ENCODE measurements at places on chromosomes 3 and 15.

- no peak for DNase-seq
Measured at GRCh38 chr15:26660241-26660640, 112.6 kb downstream of the GABRB3 start.

DNA sequence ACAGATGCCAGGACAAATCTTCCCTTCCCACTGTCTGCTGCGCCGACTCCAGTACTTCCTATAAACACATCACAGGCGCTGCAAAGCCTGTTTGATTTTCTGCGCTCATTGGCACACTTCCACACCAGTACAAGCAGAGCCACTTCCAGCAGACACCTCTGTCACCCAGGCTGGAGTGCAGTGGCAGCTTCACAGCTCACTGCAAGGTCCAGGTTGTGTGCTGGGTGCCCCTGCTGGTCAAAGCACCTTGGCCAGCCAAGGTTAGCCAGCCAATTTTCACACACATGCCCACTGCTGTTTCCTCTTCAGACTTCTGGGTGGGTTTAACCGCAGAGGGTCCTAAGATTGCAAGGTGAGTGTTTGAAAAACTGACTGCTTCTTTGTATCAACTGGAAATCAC, 4.9 kb downstream of the CHDH start:
- no peak for DNase-seq

DNA sequence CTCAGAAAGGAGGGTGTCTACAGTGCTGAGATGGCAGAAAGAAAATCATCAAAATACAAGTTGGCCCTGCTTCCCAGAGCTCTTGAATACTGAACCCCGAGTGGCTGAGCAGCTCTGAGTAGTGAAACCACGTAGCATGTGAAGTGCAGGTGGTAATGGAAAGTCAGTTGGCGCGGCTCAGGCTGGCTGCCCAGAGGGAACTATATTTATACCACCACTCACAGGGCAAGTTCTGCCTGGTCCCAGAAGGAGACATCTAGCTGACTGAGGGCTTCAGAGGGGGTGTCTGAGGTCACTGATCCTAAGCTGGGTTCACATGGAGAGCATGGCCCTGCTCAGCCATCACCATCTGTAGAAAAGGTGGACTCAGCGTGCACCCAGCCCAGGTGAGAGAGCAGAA, 129.6 kb upstream of the AGBL1 start:
- DNase-seq = no peak

- no peak for DNase-seq
Measured at GRCh38 chr3:194269610-194270145, 81.5 kb downstream of the CPN2 start.

- no peak for DNase-seq
Measured at GRCh38 chr3:58366699-58367098, 34.0 kb downstream of the PXK start.

GRCh38 chr3:11562277-11562881, 81.3 kb downstream of the VGLL4 start:
- DNase-seq = no peak

DNA sequence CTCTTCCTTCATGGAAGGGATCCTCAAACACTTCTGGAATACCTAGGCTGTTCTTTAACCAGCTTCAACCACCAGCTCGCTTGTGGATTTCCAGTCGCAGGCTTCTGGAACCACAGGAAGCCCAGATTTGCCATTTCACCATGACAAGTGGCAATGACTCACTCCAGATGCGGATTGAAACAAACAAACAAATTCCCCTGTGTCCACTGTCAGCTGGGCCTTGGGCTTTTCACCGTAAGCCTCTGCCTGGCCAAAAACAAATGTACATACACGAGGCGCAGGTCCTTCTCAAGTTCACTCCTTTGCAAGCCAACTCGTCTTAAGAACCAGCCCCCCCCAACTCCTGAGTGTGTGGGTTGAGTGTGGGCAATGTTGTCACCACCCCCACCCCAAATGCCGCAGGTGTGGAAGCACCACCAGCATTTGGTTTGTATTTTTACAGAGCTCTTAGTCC, 8.8 kb downstream of the BCL6 start:
- DNase-seq = no peak

DNA sequence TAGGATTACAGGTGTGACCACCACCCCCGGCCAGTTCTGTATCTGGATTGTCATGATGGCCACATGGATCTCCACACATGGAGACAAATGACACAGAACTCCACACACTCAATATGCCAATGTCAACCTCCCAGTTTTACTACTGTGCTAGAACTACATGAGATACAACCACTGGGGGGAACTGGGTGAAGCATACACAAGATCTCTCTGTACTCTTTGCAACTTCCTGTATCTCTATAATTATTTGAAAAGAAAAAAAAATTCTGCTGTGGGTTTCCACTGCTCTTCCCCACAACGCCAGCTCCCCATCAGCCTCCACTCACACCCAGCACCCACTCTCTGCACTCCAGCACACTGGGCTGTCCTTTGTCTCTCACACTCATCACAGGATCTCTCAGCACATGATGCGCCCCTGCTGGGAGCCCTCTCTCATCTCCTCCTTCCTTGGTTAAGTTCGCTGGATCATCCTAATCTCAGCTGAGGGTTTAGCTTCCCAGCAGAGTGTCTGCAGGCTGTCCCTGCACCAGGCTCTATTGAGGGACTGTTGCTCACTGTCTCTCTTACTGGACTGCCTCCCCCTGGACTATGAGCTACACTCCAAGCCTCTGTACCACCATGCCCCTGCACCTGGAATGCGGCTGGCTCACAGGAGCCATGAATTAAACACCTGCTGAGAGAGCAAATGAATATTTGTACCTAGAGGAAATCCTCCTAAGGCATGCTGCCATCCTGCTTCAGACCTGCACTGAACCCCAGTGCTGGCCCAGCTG, 10.7 kb upstream of the RAB43 start:
- no peak for DNase-seq

GRCh38 chr3:11901286-11901875, 54.7 kb upstream of the TAMM41 start:
- DNase-seq = no peak

DNA sequence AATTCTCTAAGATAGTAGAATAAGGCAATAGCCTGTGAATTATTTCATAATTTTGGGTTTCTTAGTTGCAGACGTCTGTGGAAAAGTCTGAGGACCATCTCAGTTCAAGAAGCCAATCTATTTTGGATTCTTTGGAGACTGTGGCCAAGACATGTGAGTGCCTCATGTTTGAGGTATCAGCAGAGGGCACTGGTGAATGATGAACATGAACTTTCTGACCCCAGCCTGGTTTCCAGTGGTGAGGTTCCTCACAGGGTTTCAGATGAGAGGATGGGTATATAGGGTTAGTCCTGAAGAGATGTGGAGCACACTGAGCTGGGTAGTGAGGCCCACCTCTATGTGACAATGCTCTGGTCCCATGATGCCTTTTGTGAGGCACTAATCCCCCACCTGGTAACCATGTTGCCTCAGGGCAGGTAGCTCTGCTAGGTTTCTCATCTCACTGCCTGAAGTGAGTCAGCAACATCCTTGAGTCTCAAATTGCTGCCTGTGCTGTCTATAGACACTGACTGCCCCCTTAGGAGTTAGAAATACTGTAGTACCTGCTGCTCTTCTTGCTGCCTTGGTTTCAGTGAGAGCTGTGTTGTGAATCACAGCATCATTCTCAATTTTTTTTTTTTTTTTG, 32.3 kb downstream of the C3orf62 start:
- DNase-seq = no peak

DNA sequence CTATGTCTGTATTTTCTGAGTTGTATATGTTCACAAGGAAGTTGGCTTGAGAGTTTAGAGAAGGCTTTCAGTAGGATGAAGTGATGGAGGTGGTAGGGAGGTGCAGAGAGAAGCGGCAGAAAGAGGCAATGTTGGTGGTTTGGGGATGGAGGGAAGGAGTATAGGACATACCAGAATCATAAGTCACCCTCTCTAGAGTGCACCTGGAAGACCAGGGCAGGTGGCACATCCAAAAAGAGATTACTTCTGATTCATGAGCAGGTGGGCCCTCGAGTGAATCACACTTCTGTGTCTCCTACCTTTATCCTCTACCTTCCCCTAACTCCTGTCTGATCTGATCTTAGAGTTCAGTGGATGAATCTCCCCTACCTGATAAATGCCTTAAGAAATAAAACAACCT, 41.8 kb upstream of the MRPL3 start:
- no peak for DNase-seq

DNA sequence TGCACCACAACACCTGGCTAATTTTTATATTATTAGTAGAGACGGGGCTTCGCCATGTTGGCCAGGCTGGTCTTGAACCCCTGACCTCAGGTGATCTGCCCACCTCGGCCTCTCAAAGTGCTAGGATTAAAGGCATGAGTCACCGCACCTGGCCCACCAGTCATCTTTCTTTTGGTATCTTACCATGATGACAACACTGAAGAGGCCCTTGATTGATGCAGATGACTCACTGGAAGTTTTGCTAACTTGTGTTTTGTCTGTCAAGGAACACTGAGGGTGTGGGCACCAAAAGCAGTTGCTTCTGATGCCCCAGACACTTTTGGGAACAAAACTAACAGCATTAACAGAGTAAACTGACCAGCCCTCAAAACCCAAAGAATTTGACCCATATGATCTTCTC, 88.3 kb downstream of the MYO5A start:
- DNase-seq = no peak

- DNase-seq = no peak
Measured at GRCh38 chr3:69716119-69716518, 23.1 kb upstream of the MITF start.

DNA sequence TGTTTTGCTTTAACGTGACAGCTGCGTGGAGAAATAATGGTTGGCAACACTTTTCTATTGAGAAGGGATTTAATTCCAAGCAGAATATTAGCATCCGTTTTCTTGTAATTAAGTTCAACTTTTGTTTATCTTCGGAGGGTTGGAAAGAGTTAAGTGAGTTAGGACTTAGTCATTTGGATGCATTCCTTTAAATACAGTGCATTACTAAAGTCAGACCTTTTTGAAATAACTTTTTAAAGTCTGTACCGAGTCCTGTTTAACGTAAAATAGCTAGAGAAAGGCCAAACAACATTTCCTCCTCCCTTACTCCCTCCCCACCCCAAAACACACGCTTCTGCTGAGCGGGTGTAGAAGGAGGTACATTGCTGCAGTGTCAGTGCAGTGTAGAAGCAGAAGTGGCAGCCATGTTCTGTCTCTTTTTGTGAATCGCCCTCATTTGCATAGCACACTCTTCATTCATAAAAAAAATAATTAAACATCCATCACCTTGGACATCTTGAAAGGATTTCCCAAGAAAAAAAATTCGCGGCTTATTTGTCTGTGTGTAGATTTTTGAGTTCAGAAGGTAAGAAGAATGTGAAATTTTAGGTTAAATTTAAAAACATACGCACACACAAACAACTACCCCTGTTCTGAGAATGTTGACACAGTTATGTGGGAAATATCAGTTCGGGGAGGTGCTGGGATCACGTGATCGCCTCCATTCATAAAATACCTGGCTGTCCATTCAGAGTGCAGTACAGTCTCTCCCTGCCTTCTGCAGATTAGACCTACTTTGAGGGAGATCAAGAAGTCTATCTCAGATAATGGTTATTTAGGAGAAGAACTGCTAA, 1.6 kb downstream of the SPRED1 start:
- DNase-seq = no peak

GRCh38 chr3:166060789-166061479, 223.7 kb upstream of the BCHE start:
- DNase-seq = no peak

GRCh38 chr3:37124435-37124834, 49.9 kb downstream of the LRRFIP2 start:
- DNase-seq = no peak

- no peak for DNase-seq
Measured at GRCh38 chr3:122913539-122914100, 113.9 kb downstream of the SEMA5B start.

GRCh38 chr15:70197945-70198361, 100.2 kb upstream of the TLE3 start:
- DNase-seq = no peak

GRCh38 chr3:148208975-148209374, 488.7 kb upstream of the AGTR1 start:
- DNase-seq = no peak

DNA sequence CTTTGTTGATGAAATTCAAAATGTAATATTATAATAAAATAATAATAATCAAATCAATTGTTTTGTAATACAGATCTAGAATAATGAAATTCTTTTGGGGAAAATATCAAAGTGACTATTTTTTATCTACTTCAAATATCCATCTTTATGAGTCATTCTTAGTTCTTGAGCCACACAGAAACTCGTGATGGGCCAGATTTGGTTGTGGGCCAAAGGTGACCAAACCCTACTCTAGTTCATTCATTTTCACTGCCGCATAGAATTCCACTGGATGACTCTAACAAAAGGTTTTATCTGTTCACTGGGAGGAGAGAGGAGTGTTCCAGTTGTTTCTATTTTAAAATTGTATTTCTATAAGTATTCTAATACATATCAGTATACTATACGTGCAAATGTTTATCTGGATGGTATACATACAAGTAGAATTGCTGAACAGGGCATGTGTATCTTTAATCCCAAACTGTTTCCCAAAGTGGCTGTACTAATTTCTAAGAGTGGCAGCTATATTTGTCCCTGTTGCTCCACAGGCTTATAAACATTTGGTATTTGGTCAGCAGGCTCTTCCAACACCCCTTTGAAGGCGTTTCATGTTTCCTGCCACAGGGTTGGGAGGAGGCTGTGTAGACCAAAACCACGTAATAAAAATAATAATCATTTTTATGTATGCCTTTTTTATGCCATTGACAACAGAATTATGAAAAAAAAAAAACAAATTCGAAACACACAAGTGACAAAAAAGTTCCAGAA, 7.3 kb upstream of the RTP3 start:
- no peak for DNase-seq

DNA sequence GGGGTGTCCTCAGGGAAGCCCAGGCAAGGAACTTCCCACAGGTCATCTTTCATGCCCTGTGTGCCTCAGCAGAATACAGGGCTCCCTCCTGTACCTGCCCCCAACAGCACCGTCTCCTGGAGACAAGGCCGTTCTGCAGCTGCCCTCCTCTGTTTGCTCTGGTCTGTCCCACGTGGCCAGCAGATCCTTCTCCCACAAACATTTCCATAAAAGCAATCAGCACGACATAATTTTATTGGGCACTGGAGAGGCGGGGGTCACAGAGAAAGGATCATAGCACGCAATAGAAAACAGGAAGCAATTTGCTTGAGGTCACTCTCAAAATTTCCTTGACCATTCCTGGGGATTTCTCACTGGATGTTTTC, 29.4 kb downstream of the STARD5 start:
- no peak for DNase-seq

GRCh38 chr15:56616551-56616950, 116.8 kb downstream of the ZNF280D start:
- DNase-seq = no peak
